ENCODE measurements at places on chromosomes 11 and 22. TPM values are rescaled to one million over a fixed set of nuclear protein-coding genes. Genes with fewer than 3 reads are reported as not detected.

Gene MCM5
- total RNA-seq, result 37.2 TPM

Gene EHF
- total RNA-seq, result not detected

Gene TM7SF2
- 49.4 TPM for total RNA-seq

Gene ZPR1
- 49.2 TPM for total RNA-seq

Gene ACRV1
- total RNA-seq, result not detected

Gene OR8A1
- total RNA-seq, result not detected

Gene PRMT3
- 22.4 TPM for total RNA-seq

Gene OR56B1
- total RNA-seq, result not detected

Gene TSKU
- total RNA-seq, result 9.4 TPM

Gene NDUFC2
- total RNA-seq, result 132 TPM

Gene MRGPRX4
- total RNA-seq, result not detected

Gene C11orf86
- not detected for total RNA-seq

Gene CATSPERZ
- not detected for total RNA-seq

Gene MAFF
- 43.5 TPM for total RNA-seq
